Karpas-422 (cell line): ENCODE measurements at places on chromosomes 2 and 18.

GRCh38 chr18:58570360-58571064 is 58.4 kb downstream of the ALPK2 start:
- no peak for DNase-seq

DNA sequence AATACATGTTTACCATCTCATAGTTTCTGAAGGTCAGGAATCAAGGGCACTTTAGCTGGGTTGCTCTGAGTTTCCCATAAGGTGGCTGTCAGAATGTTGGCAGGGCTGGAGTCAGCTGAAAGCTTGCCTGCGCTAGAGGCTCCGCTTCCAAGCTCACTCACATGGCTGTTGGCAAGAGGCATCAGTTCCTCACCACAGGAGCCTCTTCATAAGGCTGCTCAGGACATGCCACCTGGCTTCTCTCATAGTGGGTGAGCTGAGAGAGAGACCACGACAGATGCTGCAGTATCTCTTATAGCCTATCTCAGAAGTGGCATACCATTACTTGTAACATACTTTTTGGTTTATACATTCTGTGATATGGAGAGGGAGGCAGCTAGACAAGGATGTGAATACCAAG is 7.2 kb downstream of the HADHB start:
- no peak for DNase-seq

DNA sequence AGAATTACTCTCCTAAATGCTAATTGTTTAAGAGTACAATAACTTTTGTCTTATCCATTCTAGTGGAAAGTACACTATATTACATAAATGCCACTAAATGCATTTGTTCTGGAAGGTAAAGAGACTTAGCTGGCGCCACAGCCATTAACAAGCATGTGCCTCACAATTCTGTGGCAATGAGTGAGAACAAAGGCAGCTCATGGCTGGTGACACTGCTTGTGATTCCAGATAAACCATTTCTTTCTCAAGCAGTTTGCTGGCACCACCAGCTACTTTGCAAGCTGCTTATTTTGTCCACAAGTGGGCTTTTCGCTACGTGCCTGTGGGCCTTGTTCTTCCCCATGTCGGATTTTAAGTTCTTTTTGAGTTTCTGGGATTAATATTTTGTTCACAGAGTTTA is 147.6 kb upstream of the SMAD7 start:
- DNase-seq, result no peak

DNA sequence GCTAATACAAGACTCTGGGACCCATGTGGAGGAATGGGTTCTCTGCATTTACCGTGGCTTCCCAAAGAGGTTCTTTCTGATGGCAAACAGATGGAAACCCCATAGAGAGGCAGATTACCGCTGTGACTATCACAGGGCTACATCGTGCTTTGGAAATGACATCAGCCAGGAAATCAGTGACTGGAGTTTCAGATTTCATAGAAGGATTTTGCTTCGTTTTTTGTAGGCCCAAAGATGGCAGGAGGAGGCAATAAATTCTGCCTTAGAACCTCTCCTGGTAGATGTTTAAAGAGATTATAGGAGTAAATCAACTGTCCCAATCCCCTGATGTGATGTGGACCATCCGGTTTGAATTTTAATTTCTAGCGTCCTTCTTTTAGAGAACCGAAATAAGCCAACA is 214.1 kb downstream of the AGPS start:
- DNase-seq, result no peak

DNA sequence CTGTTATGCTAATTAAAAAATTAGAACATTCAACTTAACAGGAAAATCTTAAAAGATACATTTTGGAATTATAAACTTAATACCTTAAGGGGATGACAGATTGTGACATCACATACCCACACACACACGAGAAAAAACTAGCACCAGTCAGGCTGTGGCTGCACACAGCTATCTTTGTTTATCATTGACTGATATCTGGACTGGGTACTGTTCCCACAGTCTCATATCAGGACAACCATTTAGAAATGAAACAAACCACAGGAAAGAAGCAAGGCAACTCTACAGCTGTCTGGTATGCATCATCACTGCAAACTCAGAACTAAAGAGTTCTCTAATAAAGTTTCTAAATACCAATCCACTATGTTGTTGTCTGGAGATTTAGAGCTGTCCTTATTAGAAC is 210.9 kb upstream of the SMAD7 start:
- no peak for DNase-seq

GRCh38 chr18:63317556-63317946 is 2.0 kb downstream of the BCL2 start:
- DNase-seq, result peak; percentile 61

GRCh38 chr2:15813481-15814266 is 126.7 kb upstream of the MYCN start:
- DNase-seq, result no peak

- no peak for DNase-seq
Measured at GRCh38 chr2:65934992-65935629, 499.8 kb upstream of the MEIS1 start.

DNA sequence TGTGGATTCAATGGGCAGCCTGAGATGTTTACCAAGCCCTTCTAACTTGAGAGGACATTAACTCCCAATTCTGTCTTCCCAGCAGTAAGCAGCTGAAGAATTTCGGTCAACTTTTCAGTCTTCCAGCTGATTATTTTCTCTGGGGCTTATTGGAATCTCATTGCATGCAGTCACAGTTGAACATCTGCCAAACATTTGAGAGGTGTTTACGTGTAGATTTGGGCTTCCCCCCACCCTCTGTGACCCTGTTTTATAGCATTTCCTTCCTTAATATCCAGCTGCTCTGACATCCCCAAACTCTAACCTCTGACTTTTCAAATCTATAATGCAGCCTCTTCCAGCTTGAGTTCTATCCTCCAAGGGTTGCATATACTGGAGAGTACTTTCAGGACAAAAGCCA is 16.5 kb upstream of the VIT start:
- no peak for DNase-seq

GRCh38 chr2:20641123-20641985 is 9.5 kb downstream of the HS1BP3 start:
- DNase-seq, result no peak

- no peak for DNase-seq
Measured at GRCh38 chr2:219452361-219453317, 18.0 kb downstream of the SPEG start.

GRCh38 chr2:118837621-118838020 is 9.8 kb downstream of the EN1 start:
- no peak for DNase-seq

DNA sequence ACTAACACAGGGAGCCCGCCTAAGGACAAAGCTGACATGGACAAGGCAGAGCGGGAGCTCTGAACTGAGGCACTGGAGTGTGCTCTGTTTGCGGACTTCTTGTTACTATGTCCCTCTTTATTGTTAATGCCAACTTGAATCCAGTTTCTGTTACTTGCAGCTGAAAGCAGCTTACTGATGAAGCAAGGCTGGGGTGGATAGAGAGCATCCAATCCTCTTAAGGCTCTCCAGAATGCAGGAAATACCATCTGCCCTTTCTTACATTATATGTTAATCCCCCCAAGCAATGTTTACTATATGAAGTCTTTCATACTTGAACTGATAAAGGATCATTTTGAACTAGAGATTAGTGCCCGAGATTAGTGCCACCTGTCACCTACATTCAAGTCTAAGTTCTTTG is 9.4 kb downstream of the FAM210A start:
- no peak for DNase-seq

DNA sequence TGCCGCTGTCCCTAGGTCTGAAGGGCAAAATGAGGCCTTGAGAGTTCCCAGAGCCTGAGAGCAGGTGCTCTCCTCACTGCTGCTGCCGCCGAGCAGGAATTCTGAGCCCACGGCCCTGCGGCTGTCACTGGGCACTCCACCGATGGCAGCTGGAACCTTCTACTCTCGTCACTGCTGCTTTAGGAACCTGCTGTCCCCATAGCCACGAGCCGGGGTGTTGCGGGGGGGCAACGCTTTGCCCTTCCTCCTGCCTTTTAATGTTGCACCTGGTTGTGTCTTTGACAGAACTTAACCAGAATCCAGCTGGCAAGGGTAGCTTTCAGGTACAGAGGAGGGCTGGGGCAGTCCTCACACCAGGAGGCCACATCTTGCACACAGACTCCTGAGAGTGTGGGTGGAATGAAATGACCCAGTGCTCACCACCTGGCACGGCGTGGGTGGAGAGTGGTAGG is 32.3 kb downstream of the NCK2 start:
- DNase-seq, result no peak

- no peak for DNase-seq
Measured at GRCh38 chr2:201127570-201127969, 11.6 kb downstream of the CFLAR start.

GRCh38 chr2:240403396-240404104 is 31.9 kb upstream of the GPC1 start:
- DNase-seq, result no peak
